Hepatic stellate cell (primary cell): ENCODE measurements at places on chromosomes 2 and 18.

DNA sequence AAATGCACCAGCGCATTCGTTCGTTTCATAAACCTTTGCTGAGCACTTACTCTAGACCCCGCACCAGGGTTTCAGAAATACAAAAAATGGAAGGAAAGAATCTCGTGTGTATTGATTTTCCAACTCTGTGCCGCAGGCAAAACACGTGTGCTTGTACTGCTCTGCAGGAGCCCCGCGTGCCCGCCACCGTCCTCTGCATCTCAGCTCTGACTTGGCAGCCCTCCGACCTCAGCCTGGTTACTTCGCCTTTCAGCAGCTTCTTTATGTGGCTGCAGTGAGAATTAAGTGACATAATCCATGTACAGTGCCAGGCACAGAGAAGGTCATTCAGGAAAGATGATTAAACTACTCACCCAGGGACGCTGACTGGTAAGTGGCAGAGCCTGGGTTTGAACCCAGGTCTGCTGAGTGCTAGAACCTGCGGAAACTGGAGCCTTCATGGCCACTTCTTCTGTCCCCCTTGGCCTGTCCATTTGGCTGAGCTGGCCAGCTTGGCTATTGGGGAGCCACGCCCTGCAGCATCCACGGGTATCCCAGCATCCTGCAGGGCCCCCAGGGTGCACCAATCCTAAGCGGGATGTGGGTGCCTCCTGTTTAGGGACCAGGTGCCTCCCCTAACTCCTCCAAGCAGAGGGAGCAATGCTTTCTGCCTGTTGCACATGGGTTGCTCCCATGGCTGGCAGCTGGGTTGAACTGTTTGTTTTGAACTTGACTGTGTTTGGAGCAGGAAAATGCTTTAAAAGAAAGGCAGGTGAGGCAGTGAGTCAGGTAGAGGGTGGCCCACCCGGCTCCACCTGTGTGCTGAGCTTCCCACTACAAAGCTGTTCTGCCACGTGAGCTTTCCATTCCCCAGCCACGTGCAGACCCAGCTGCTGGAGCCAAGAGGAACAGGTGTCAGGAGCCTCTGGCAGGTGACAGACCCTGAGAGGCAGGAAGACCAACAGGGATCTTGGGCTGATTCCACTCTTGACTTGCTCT is 34.3 kb downstream of the INHBB start:
- DNase-seq = no peak

GRCh38 chr2:60540074-60540473 is 13.4 kb downstream of the BCL11A start:
- DNase-seq = no peak

DNA sequence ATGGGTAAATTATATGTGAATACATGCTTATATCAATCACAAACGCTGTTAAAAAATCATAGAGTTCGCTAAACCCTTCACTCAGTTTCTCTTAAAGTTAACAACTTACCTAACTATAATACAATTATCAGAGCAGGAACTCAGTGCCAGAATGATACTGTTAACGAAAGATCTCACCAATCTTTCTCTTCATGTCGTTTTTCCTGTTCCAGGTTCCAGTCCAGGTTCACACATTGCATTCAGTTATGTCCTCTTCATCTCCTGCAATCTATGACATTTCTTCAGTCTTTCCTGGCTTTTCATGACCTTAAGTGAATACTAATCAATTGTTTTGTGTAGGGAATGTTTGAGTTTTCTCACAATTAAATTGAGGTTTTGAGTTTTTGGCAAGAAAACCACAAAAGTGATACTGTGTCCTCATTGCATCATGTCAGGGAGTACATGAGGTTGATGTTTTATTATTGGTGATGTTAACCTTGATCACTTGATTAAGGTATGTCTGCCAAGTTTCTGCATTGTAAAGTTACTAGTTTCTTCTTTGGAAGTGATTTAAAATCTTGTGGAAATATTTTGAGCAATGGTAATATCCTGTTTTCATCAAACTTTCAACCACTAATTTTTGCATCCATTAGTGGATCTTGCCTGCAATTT is 131.9 kb downstream of the ESCO1 start:
- DNase-seq = no peak

- no peak for DNase-seq
Observed at GRCh38 chr2:240711701-240712100, 20.0 kb downstream of the AQP12A start.

DNA sequence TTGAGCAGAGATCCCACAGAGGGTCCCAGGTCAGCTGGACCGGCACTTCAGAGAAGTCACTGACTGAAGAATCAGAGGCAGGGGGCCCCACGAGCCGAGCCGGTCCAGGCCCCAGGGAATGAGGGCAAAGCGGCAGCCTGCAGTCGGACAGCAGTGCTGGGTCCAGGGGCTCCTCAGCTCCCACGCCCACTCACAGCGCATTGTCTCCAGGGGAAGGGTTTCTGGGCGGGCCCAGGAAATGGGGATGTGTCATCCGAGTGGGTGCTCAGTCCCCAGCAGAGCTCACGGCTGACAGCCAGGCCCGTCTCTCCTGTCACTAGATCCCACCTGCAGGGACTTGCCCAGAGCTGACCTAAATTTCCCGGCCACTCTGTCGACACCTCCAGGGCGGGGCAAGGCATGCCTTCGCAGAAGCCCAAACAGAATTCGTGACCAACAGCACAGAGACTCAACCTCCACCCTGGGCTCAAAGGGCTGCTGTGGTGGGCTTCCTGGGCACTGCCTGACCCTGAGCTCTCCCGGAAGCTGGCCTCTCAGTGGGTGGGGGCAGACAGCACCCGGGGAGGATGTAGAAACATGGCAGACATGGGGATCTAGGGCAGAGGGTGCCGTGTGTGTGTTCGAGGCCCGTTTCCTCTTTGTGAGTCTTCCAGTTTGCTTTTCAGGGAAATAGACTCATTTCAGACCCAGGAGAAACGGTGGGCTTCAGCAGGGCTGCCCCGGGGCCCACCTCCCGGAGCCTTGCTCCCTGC is 42.1 kb upstream of the TAF1B start:
- peak; percentile 65 for DNase-seq

GRCh38 chr2:40752796-40753195 is 300.9 kb upstream of the SLC8A1 start:
- DNase-seq = no peak

- DNase-seq = peak; percentile 38
Observed at GRCh38 chr2:168237741-168238140, 9.7 kb downstream of the STK39 start.

DNA sequence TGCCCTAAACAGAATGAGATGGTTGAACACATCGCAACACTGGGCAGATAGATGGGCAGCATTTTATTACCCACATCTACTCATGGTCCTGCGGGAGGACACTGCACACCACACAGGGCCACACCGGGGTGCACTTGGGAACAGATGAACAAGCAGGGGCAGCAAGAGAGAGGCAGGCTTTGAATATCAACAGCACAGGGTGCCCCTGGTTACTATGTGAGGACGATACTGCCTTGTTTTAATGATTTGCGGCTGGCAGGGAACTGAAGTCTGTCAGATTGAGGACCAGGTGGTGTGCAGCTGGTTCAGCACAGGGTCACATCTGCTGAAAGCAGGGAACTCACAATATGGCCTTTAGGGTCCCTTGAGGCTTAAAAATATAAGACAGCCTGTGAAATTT is 195.7 kb downstream of the PIEZO2 start:
- DNase-seq = no peak

GRCh38 chr2:55923091-55923981 is at the start of gene EFEMP1:
EFEMP1 (minus strand) TSS chr2:55923782; CDS start chr2:55922440, 1,342 bp downstream.
- peak; percentile 47 for DNase-seq

- DNase-seq = no peak
Observed at GRCh38 chr18:75681538-75682115, 254.1 kb upstream of the SMIM21 start.

GRCh38 chr2:232883116-232883721 is 13.2 kb downstream of the SNORC start:
- no peak for DNase-seq

DNA sequence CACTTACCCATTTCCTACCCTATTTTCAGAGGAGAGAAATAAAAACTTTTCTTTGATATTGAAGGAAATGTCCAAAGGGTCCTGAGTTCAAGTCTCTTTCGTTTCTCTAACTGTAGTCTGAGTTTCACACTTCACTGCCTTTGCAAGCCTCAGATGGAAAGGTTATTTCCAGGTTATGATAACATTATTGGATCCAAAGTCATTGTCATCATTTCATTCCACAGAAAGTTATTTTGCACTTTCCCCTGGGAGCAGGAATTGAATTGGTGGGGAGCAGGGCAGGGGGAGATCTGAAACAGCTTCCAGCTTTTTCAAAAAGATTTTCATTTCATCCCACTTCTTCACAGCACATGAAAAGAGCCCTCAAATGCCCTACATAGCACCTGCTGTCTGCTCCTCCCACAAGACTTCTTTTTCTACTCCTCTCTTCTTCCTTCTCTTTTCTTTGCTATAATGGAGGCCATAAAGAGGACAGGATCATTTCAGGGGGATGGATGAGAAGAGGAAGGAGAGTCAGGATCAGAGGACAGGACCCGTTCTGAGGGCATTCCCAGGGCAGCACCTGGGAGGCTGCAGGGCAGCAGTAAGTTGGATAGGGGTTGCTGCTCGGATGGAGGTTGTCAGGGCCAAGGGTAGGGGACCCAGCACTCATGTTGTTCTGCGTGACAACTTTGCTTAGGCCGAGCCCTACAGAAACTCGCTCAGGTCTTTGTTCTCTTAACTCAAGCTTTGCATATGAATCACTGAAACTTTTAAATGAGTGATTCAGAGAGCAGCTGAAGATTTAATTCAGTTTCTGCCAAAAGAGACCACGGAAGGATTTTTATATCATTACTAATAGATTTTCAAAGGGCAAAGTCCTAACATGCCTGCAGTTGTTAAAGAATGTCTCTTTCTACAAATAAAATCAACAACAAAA is 11.4 kb upstream of the GALNT5 start:
- DNase-seq = peak; percentile 38

- DNase-seq = no peak
Observed at GRCh38 chr2:230525682-230526081, 109.7 kb downstream of the SP100 start.

GRCh38 chr2:237192881-237193280 is 107.2 kb downstream of the COPS8 start:
- no peak for DNase-seq

GRCh38 chr18:12102136-12102842 is 8.6 kb downstream of the ANKRD62 start:
- DNase-seq = no peak

DNA sequence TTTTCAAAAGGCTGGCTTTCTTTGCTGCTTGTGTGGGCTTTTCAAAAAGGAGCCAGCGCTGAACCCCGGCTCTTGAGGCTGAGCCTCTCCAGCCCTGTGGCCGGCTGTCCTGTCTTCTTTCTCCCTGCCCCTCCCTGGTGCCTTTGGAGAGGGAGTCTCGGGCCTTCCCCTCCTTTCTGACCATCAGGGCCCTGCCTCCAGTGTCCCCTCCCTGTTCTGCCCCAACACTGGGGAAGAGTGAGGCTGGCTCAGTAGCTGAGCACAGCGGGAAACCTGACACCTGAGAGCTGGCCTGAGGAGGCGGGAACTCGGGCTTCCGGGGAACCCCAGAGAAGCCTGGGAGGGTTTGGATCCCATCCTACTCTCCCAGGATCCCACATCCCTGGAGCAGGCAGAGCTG is 232.1 kb downstream of the LOXHD1 start:
- DNase-seq = no peak

DNA sequence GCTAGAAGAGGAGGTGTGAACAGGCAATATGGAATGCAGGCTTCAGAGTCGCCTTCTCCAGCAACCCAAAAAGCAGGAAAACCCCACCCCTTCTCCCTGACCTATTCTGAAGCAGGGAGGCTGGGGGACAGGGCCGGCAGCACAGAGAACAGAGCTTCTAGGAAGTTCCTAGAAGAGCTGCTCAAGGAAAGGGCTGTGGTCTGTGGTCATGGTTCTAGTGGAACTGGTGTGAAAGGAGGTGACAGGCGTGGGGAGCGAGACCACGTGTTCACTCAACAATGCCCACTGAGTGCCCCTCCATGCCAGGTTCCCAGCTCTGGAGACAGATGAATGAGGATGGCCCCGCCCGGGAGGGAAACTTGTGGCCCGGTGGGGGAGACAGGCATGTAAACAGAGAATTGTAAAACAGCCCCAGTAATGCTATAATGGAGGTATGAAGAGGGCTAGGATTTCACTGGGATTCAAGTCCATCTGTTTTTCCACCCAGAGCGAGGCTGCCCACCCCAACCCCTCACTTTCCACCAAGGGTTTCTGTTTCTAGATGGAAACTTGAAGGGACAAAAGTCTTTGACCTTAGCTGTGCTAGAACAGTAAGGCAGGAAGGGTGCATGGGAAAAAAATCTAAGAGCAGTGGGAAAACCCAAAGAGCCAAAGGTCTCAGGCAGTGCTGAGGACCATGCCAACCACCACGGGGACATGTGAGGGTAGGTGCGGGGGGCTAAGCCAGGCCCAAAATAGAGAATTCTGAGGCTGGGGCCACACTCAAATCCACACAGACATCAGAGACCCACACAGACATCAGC is 71.8 kb downstream of the TNS1 start:
- DNase-seq = no peak

DNA sequence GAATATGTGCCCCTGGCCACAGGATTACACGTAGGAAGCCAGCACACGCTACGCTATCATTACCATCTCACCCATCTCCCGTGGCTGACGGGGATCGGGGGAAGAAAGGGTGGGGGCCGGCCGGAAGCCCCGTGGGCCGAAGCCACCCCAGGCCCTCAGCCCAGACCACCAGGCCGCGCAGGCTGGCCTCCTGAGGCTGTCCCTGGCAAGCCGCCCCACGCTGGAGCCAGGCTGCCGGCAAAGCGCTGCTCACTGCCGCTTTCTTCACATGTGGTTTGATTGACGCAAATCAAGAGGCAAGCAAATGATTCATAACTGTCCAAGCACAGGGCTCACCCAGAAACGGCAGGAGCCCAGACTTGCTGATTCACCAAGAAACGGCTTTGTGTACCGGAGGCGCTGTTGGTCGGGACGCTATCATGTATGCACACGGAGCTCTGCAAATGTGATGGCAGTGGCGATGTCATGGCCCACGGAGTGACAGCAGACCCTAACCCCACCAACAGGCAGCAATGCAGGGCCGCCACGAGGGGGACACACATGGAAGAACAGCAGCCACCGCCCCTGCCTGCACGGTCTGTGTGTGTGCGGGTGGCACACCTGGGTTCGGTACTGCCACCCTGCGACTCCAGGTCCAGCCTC is 125.7 kb downstream of the HDAC4 start:
- DNase-seq = peak; percentile 96

DNA sequence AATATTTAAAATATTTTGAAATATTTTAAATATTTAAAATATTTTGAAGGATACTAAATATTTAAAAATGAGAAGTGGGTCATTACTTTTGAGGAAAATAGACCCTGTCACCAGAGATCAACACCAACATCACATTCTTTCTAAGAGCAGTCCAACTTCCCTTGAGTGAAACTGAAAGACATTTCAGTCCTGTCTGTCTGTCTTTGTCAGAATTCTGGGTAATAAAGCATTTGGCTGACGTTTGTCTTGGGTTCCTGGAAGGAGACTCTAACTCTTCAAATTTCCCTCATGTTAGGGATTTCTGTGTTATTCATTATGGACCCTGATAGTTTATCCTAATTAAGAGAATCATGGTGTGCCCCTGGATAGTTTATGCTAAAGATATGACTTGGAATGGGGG is 32.8 kb downstream of the TTC21B start:
- no peak for DNase-seq

DNA sequence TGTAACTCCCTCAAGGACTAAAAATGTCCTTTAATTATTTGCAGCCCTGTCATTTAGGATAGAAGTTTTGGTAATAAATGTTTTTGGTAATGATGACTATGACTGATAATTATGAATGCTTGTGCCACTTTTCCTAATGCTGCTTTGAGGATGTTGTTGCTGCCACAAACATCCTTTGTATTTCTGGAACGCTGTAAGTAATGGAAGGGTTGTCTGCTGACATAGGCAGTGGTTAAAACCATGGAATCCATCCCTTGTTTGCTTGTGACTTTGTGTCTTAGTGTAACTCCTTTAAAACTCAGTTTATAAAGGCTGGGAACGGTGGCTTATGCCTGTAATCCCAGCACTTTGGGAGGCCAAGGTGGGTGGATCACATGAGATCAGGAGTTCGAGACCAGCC is 19.8 kb upstream of the LPIN2 start:
- DNase-seq = no peak
